Fibroblast of skin of left biceps (primary cell): ENCODE measurements at places on chromosomes 3 and 15.
A peak's percentile ranks its signal among the peaks of the same experiment; 100 is the strongest.

DNA sequence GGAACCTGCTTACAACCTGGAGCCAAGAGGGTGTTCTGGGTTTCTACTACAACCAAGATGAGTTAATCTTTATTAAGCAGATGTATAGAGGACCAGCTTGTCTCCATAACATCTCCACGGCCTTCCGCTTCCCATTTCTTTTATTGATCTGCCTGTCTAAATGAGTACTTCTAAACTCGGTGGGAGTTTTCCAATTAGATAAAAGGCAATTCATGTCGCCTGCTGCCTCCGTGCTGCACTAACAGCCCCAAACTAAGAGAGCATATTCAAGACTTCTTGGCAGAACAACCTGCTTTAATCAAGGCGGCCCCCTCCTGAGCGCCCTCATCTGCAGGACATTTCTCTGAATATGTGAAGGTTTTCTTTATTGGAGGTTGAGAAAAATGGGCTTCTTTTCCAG, 270.1 kb downstream of the PDCD6IP start:
- no peak for DNase-seq

DNA sequence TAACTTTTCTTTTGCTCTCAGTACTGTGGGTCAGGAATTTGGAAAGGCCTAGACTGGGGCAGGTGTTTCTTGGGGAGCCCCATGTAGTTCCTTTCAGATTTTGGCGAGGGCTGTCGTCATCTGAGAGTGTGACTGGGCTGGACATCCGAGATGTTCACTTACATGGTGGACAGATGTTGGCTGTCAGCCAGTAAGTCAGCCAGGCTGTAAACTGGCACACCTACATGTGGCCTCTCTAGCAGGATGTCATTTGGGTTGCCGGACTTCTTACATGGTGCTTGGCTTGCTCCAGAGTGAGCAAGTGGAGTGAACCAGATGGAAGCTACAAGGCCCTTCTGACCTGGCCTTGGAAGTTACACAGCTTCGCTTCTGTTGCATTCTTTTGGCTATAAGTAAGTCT, 20.7 kb downstream of the TATDN2 start:
- no peak for DNase-seq

DNA sequence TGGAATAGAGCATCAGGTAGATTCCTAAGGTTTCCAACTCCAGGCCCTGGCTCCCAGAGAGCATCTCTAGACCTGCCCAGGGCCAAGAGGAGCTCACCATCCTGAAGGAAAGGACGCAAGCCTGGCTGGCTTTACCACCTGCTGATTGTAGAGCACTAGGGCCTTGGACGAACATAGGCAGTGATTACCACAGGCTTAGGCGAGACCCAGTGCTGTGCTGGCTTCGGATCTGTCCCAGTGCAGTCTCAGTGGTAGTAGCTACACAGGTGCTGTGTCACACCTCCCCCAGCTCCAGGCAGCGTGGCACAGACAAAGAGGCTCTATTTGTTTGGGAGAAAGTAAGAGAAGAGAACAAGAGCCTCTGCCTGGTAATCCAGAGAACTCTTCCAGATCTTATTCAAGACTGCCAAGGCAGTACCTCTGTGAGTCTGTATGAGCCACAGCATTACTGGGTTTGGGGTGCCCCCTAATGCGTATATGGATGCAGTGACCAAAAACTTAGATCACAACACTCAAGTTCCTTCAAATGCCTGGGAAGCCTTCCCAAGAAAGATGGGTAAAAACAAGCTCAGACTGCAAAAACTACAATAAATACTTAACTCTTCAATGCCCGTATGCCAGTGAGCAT, 25.4 kb downstream of the ISG20 start:
- no peak for DNase-seq

GRCh38 chr3:116443191-116443661, 2.1 kb downstream of the LSAMP start:
- DNase-seq, result no peak

DNA sequence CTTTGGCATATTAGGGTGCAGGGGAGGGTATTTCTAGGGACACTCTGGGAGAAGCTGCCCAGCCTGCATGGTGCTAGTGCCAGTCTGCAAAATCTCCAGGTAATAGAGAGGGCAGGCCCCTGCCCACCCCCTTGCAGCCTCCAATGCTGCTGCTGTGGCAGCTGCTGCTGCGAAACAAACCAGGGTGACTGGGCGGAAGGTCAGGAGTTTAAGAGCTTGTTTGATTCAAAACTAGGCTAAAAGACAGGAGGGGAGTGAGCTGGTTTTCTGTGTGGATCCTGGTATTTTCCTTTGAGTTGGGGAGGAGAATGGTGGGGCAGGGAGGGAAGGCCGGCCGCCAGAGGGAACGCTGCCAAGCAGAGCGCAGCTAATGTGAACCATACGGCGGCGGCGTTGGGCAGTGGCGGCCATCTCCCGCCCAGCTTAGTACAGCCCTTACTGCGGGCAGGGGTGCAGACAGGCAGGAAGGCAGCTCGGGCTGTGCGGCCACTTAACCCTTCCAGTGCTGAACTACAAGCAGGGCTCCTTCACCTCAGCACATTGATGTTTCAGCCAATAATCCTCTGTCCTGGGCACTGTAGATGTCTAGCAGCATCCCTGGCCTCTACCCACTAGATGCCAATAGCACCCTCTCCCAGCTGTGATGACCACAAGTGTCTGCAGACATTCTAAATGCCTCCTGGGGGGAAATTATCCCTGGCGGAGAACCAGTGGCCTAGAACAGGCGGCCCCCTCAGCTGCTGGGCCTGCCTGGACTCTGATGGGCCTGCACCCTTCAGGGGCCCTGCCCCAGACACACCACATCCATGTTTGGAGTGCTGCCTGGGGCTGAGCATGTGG, 125.7 kb downstream of the EEFSEC start:
- DNase-seq, result peak; percentile 77

- no peak for DNase-seq
Observed at GRCh38 chr3:45664578-45664977, 24.6 kb upstream of the SACM1L start.

DNA sequence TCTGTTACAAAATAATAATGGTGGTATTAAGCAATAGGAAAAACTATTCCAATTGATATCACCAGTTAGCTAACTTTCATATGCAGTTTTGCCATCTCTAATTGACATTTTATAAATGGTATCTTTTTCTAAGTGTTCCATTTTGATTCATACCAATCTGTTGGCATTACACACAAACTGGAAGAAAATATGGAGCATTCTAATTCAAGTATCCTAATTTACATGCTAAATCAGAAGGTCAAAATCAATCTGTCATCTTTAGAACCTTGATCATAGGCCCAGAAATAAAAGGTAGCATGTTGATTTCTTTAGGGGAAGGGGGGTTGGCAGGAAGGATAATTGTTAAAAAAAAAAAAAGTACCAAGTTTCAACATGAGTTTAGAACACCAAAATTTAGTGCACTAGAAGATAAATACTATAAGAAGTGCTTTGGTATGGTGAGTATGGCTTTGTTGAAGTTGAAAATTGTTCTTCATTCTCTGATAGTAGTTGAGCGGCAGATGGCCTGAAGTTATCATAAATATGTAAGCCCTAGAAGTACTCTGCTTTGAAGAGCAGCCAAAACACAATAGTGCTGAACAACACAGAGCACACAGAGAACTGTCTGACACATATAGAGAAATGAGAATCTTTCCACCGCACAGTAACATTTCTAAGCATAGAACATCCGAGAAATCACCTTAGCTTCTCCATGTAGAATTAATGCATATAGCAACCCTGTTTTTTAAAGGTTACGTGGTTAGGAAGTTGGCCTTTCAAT, 130.1 kb downstream of the TAFA4 start:
- DNase-seq, result no peak

DNA sequence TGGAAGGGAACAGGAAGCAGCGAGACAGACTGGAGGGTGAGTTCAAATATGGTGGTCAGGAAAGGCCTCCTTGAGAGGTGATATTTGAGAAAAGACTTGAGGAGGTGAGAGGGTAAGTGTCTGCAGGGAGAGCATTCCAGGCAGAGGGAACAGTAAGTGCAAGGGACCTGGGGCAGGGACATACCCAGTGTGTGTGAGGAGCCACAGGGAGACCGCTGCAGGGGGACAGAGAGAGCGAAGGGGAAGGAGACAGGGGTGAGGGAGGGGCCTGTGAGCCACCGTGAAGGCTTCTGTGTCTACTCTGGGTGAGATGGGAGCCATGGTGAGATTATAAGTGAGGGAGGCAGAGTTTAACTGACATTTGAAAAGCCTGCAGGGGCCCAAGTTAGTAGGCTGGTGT, 38.0 kb downstream of the WNT7A start:
- DNase-seq, result no peak

- no peak for DNase-seq
Observed at GRCh38 chr15:70314688-70315087, 217.0 kb upstream of the TLE3 start.

- no peak for DNase-seq
Observed at GRCh38 chr15:39016706-39017105, 452.1 kb upstream of the RASGRP1 start.

GRCh38 chr3:49427586-49427985, 1.5 kb downstream of the NICN1 start:
- DNase-seq, result no peak

- DNase-seq, result no peak
Observed at GRCh38 chr3:72810659-72811434, 37.4 kb downstream of the SHQ1 start.

DNA sequence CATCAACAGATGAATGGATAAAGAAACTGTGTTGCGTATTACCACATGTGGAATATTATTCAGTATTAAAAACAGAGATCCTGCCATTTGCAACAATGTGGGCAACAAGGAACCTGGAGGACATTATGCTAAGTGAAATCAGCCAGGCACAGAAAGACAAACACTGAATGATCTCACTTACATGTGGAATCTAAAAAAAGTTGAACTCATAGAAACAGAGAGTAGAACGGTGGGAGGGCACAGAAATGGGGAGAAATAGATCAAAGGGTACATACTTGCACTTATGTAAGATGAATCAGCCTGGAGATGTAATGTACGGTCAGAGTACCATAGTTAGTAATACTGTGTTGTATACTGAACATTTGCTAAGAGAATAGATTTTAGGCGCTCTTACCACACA, 29.8 kb upstream of the MUC13 start:
- DNase-seq, result no peak

DNA sequence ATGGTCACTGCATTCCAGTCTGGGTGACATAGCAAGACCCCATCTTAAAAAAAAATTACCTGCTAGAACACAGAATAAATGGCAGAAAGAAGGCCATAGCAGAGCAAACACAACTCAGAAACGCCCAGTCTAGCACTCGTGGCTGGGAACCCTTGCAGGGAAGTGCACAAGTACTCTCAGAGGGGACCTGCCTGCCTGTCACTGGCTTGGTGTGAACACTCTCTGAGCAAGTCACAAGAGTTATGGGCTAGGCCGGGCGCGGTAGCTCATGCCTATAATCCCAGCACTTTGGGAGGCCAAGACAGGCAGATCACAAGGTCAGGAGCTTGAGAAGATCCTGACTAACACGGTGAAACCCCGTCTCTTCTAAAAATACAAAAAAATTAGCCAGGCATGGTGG, 17.2 kb downstream of the SFMBT1 start:
- no peak for DNase-seq
